ENCODE measurements at places on chromosomes 3 and 15.

GRCh38 chr15:40100123-40100946 is 8.3 kb downstream of the BMF start:
- DNase-seq = no peak

DNA sequence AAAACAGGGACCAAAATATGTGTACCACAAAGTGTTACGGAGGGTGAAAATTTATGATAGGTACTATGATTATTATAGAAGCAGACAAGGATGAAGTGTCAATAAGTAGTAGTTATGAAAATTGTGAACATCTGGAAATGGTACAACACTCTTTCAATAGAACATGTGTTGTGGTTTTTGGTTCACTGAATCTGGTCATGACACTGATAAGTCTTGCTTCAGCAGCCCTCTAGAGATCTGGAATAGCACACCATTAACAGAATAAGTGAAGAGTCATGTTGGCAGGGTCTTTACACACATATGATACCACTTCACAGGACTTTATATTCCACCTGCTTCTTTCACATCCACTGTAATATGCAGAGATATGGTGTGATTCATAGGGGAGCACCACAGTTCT is 985.2 kb upstream of the SEMA6D start:
- no peak for DNase-seq

GRCh38 chr3:194396859-194397756 is 2.0 kb downstream of the GP5 start:
- peak; percentile 40 for DNase-seq

DNA sequence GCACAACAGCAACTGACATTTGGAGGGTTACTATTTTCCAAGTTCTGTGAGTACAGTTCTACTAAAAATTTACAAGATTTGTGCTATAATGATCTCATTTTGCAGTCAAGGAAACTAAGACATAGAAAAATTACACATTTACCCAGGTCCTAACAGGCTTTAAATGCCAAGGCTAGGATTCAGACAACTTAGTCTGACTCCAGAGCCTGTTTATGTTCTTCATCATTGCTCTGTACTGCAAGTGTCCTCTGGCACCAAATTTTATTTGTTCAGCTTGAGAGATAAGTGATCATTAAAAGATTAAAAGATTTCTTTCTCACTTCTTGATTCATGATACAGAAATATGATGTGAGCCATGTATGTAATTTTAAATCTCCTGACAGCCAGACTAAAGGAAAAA is 290.8 kb downstream of the UBE2E2 start:
- DNase-seq = no peak

- DNase-seq = no peak
Measured at GRCh38 chr3:88641033-88641604, 466.3 kb upstream of the EPHA3 start.

DNA sequence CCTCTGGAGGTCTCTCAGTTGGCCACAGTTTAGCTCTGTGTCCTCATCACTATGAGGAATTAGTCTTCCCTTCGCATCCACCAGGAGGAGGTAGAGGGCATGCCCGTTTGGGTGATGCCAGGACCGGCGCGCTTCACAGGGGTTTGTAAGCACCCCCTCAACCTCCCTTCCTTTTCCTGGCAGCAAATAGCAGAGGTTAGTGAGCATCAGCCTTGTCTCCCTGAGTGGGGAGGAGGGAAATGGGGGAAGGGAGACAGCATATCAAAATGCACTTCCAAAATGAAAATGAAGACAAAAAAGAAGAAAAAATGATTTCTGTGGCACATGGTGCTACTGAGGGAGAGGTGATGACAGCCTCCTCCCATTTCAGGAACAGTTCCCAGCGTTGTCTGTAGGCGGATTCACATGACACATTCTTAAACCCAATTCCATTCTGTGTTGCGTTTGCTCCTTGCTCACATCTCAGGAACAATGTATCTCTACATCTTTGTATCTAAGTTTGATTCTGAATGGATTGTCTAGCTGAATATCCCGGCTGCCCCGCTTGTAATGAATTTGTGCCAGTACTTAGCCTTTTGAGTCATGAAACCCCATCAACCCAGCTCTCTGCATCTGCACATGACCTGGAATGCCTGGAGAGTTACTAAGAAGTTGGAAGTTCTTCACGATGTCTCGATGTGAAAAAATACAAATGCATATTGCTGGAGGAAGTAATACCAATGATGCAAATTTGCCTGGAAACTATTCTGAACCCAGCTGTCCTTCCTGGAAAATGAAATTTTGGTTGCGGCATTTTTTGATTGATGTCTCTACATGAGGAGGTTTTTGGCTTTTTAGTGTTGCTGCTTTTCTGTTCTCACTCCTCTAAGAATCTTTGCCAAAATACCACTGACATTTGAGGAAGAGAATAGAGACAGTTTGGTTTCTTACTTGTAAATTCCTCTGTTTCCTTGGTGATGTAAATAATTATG is 45.2 kb downstream of the TYRO3 start:
- DNase-seq = peak; percentile 60

- peak; percentile 50 for DNase-seq
Measured at GRCh38 chr3:153162513-153163392, 727 bp downstream of the RAP2B start.

DNA sequence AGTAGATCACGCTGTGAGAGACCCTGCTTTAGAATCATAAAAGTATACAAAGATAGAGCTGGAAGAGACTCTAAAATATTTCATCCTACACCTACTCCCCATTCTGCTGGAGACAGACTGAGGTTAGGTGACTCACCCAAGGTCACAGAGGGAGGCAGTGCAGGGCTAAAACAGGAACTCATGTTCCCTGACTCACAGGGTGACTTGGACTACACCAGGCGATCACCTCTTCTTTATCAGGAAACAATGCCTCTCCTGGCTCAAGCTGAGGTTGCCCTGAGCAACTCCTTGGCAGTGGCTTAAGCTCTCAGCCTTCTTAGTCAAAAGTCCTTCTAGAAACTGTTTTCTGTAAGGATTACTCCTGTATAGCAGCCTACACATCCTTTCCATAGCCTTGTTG is 26.4 kb upstream of the TNFAIP8L3 start:
- no peak for DNase-seq

DNA sequence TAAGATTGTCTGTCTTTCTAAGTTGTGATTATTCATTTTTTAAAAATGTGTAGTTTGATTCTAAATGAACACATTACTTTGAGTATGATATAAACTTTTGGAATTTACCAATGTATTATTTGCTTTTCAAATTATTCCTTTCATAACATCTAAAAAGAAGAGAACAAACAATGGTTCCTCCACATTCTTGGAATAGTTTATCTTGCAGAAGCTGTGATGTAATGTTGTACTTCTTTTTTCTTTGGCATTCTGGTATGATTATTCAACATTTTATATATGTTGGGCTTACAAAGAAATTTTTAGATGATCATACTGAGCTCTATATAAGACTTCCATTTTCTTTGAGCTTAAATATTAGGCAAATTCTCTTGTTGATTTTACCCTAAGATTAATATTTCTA is 419.2 kb downstream of the DIPK2A start:
- no peak for DNase-seq

- DNase-seq = no peak
Measured at GRCh38 chr3:112610121-112610520, 30.8 kb downstream of the CCDC80 start.

GRCh38 chr3:15601046-15601398 is 347 bp downstream of the HACL1 start:
- DNase-seq = no peak

DNA sequence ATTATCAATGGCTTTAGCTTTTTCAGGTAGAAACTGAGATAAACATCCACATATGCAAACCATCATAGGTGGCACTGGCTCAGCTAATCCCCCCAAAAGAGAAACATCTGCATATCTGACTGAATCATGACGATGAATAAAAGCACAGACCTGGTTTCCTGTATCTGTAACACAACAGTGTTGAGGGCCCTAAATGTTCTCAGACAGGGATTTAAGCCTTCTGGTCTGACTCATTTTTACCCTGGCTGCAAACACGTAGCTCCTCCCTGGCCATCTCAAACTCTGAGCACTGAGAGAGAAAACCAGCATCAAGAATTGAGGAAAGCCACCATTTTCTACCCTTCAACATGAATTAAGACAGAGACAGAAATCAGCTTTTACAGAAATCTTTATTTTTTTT is 35.2 kb downstream of the GLB1 start:
- no peak for DNase-seq

GRCh38 chr3:188617270-188617669 is 463.3 kb downstream of the LPP start:
- no peak for DNase-seq

- no peak for DNase-seq
Measured at GRCh38 chr15:95953032-95953431, 377.5 kb upstream of the NR2F2 start.

DNA sequence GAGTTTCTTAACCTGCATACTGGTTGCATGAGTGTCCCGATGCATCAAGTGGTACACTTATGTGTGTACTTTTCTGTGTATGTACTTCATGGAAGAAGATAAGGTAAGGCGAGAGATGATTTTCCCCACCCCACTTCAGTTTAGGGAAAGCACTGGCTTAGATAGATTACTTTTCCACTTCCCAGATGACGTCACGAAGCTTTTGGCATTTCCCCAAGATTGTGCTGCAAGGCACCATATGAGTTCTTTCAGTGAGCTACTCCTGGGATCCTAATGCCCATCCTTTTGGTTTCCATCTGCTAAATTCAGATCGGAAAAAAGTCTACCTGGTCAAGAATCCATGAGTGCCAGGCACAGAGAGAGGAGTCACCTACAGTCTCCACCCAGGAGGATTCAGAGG is 4.5 kb downstream of the IL17RB start:
- DNase-seq = no peak

- no peak for DNase-seq
Measured at GRCh38 chr15:64930019-64930652, 18.4 kb downstream of the ANKDD1A start.

- no peak for DNase-seq
Measured at GRCh38 chr3:171225165-171225564, 198.6 kb upstream of the SLC2A2 start.

DNA sequence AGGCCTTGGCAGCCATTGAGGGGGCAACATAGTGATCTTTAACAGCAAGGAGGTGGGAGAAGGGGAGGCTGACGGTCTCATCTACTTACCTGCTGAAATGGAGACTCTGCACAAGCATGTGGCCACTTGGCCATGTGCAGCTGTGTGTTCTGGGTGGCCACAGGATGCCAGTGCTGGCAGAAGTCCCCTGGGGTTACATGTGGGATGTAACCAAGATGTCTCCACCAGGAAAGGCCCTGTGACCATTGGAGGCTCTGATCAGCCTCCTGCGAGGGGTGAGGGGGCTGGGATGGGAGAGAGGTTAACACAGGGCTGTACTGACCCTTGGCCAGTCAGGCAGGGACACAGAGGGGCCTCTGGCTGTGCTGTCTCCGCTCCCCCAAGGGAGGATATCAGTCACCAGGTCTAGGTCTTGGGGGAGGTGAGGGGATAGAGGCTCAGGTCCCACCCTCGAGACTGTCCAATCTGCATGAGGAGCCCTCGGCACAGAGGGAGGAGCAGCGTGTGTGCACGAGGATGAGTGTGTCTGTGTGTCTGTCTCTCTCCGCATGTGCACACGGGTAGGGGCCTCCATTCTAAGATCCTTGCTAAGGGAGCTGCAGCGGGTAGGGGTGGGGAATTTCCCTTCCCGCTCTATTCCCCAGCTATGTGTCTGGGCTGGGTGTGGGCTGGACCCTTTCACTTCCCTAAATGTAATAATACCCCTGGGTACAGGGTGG is 19.5 kb downstream of the PRKCD start:
- no peak for DNase-seq

GRCh38 chr3:195250473-195251251 is 20.3 kb downstream of the XXYLT1 start:
- DNase-seq = no peak

DNA sequence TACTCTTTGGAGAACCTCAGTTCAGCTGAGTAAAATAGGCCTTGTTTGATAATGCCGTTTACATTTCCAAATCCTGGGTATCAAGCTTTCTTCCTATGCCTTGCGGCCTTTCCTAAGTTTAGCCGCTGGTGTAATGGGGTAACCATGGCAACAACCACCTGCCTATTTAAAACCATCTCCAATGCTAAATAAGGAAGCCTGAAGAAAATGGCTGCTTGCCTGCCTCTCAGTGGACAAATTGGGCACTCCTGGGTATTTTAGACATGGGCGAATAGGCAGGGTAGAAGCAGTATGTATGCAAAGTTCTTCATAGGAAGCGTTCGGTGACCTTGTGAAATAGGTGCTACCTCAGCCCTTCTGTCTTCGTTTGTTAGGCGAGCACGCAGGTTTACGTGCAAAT is 122.7 kb downstream of the DGKG start:
- no peak for DNase-seq

DNA sequence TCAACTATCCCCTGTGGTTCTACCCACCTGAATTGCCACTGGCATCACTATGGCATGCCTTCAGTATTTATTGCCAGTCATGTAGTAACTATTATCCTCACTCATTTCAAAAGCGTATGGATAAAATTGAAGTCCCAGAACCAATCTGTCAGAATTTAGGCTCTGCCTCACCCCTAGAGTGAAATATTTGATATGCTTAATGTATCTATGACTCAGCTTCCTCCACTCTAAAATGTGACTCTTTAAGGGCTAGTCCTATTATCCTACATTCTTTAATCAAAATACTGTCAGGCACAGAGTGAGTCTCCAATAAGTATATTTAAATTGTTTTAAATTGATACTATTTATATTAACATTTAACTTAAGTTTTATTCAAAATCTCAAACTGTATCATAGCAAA is 27.6 kb downstream of the ARPP21 start:
- DNase-seq = no peak

DNA sequence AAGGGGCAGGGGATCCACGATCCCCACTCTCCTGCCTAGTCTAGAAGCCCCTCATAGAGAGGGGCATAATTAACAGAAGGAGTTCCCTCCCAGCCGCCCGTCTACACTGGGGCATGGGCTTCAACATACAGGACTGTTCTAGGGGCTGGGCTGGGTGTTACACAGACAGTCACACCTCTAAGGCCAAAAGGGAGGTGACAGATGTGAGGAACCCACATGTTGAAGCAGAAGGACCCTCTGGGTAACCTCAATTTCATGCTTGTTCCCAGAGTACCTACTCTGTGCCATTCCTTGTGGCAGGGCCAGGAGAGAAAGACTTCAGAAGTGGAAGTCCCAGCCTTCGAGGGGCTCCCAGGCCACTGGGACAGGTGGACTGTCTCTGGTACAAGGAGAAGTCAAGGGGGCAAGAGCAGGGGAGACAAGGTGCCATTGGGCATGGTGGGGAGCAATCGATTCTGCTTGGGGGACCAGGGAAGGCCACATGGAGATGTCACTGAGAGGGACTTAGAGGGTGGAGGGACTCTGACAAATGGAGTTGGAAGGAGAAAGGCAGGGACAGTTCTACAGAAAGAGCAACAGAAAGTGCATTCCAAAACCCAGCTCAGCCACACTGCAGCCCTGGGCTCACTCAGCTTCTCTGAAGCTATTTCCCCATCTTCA is 71.3 kb downstream of the CPN2 start:
- no peak for DNase-seq

DNA sequence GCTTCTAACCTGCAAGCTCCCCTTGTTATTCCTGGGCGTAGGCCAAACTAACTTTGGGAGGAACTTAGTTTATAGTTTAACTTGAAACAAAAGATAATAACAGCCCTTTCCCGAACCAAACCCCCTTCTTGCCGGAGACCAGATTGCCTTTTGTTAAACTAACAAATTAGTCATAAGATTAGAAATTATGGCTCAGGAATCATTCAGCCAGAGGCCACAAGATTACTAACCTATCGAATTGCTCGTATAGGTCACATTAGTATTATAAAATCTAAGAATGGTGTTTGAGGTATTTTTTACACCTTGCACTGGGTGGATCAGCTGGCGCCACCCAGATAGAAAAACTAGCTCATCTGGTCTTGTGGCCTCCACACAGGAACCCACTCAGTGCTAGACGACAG is 65.3 kb upstream of the RAP2B start:
- no peak for DNase-seq

GRCh38 chr3:50533316-50533715 is 29.9 kb upstream of the CACNA2D2 start:
- no peak for DNase-seq
